Activated B cell treated with CpG ODN at 0.5 μM for 24 hours (primary cell): ENCODE measurements at places on chromosomes 2 and 18. TPM values are rescaled to one million over a fixed set of nuclear protein-coding genes. Genes with fewer than 3 reads are reported as not detected.

Gene SGPP2
- total RNA-seq: 12.4 and 12.7 TPM in 2 replicates

- no peak for DNase-seq
These were observed 102.1 kb upstream of the PGAP1 start for GRCh38 chr2:197028633-197029032.

Gene ALPG
- not detected in 2 replicates for total RNA-seq

DNA sequence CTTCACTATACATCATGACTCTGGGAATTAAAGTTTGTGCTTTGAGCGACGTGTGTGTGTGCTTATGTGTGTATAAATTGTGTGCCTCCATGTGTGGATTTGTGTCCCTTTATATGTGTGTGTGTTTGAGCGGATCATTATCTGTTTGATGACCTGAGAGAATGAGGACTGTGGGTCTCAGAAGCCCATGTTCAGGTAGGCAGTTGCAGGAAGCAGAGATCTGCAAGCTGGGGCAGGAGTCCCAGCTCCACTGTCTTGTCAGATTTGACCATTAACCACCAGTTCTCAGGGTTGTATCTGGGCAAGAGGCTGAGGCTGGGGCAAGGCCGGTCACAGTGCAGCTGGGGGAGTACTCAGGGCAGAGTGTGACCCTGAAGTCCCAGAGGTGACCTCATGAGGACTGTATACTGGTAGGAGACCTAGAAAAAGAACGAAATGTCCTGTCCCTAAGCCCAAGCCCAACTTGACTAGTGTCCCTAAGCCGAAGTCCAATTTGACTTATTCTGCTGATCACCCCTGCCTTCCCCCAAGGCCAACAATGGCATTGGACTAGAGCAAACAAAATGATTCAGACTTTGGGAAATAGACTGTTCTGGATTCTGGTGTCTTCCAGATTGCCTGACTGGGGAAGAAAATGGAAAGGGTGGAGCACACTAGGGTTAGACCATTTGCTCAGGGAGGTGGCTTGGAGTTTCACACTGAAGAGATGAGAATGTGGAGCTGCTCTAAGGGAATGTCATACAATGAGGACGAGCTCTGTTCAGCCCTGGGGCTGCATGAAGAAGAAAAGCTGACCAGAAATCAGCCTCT lies 28.1 kb downstream of the RHOB start:
- no peak for DNase-seq

DNA sequence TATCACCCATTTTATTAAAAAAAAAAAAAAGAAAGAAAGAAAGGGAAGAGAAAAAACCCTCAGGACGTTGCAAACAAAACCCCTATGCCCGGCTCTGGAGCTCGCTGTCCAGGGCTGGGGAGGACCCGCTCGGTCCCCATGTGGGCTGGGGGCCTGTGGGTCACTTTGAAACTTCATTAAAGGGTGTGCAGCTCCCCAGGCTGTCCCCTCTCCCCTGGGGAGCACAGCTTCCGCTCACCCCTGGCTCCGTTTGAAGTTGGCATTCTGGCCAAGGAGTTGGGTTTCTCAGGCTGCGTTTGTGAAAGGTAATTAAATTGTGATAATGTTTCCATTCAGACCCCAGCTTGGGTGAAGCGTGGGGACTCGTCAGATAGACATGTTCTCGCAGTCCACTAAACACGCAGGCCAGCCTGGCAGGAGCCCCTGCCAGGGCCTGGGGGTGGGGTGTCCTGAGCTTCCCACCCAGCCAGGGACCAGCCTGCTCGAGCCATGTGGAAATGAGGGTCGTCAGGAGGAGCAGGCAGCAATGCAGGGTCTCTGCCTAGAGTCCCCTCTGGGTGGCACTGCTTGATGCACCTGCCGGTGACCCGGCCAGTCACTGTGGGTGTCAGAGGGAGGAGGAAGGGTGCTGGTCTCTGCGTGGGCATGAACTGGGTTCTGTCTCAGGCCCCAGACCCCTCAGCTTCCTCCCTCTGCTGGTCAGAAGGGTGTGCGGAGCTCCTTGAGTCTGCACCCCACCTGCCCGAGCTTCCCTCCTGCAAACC lies 166.2 kb downstream of the INHBB start:
- DNase-seq: no peak

GRCh38 chr2:203871371-203871983 lies 3.9 kb downstream of the CTLA4 start:
- DNase-seq: no peak

DNA sequence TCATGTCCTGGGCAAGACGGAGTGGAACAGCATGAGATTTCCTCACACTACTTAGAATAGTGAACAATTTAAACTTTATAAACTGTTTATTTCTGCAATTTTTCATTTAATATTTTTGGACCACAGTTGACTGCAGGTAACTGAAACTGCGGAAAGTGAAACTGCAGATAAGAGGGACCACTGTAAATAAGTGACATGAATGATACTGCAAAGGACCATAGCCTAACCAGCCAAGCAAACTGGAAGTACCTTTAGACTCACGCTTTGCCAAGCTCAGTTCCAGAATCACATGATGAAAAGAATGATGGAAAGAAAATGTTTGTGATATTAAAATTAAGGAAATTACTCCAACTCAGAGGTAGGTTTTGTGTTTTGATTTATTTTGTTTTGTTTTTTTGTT lies 94.6 kb upstream of the ITGA4 start:
- no peak for DNase-seq

- no peak for DNase-seq
These were observed 198.7 kb downstream of the TGIF1 start for GRCh38 chr18:3648641-3649040.

Gene IL36RN
- not detected in 2 replicates for total RNA-seq

Gene SIX2
- not detected in 2 replicates for total RNA-seq

DNA sequence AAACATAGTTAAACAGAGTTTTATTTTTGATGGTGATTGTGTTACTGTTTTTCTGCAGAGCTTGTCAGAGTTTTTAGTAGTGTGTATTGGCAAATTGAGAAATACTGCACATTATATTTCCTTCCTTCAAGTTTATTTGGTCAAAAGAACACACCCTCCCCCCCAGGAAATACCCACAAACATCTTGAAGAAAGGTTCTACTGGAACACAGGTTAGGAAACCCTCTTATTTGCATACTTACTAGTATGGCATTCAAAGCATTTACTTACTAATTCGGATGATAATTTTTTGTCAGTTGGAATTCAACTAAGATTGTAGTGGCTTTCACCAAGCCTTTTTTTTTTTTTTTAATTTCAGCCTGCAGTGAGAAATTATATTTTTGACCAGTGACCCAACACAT lies 9.1 kb downstream of the CAB39 start:
- DNase-seq: no peak

DNA sequence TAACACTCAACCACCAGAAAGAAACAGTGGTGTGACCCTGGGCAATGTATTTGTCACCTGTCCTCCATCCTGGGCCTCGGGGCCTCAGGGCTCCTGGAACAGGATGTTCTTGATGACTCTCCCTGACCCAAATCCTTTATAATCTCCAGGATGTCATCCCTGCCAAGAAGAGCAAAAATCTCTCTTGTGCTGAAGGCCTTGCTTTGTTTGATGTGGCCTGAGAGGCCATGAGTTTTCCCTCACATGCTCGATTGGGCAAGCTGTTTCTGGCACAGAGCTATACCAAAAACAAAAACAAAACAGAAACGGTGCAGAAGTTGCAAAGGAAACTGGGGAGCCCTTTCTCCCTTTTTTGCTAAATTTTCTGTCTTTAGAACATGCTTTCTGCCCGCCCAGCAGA lies 35.7 kb upstream of the ST3GAL5 start:
- DNase-seq: no peak

GRCh38 chr2:9918275-9918674 lies 33.2 kb upstream of the GRHL1 start:
- DNase-seq: no peak

- no peak for DNase-seq
These were observed 27.6 kb upstream of the ADAM23 start for GRCh38 chr2:206415618-206416243.

Gene SLC9A2
- not detected in 2 replicates for total RNA-seq

DNA sequence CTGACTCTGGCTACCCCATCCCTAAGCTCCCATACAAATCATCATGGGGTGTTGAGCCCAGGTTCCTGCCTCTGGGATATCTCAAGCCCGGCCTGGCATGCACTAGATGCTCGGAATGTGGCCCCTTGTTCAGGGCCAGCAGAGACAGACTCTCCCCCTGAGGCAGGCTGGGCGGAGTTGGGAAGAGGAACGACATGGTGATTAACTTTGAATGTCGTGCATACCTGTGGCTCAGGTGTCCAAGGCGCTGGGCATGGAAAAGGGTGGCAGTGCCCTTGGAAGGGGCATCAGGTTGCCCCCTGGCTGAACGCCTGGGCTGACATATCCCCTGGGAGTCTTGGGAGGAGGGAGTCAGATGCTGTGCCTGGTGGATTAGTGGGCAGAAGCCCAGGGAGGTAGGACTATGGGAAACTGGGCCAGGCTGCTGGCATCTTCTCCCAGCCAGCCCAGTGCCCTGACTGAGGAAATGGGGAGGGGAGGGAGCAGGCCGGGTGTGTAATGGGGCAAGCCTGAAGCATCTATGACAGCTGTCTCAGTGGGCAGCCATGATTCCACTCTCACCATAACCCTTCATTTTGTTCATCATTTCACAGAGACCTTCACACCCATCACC lies 57.8 kb upstream of the OTOF start:
- no peak for DNase-seq

DNA sequence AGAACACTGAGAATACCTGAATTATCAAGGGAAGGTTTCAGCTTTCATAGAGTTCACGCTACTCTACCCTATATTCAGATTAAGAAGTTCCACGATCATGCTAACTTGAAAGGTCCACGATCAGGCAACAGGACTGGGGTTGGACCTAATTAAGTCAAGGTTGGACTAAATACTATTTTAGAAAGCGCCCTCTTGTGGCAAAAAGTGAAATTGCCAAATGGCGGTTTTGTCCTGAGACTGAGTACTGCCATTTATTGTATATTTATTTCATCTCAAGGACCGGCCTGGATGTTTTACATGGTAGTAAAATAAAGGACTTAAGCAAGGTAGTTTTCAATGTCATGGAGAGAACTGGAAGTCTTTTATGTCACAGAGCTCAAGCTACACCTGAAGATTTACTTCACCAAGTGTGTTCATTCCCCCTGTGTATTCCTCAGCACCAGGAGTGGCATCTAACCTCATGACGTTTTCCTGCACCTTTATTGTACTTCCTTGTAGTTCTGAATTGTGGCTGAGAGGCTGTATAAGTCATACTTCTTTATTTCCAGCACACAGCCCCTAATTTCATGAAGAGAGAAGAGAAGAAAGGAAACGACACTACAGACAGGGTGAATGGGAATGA lies 56.8 kb downstream of the SRD5A2 start:
- DNase-seq: no peak

Gene MRPL30
- total RNA-seq: 18.6 and 21.4 TPM in 2 replicates

DNA sequence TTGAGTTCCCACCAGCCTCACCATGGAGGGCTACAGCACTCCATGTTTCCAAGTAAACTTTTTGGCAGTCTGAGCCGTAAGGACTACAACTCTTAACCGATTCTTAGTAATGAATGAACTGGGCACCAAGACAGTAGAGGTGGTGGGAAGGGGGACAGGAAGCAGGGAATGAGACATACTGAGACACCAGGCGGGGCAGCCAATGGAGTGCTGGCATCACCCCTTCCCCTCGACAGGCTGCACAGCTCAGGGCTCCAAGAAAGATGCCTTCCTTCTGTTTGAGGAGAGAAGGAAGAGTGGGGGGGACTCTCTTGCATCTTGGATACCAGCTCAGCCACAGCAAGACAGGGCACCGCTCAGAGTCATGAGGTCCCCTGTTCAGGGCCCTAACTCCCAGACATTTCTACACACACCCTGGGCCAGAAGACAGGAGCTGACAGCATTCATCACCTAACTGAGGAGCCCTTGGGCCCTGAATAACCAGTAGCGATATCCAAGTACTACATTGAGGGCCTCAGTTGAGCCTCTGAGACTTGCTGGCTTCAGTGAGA lies 45.2 kb downstream of the USP34 start:
- no peak for DNase-seq

GRCh38 chr18:67218556-67218955 lies 298.0 kb downstream of the DSEL start:
- no peak for DNase-seq

- no peak for DNase-seq
These were observed 12.3 kb upstream of the SPP2 start for GRCh38 chr2:234038076-234038802.

Gene MAPK4
- not detected in 2 replicates for total RNA-seq

DNA sequence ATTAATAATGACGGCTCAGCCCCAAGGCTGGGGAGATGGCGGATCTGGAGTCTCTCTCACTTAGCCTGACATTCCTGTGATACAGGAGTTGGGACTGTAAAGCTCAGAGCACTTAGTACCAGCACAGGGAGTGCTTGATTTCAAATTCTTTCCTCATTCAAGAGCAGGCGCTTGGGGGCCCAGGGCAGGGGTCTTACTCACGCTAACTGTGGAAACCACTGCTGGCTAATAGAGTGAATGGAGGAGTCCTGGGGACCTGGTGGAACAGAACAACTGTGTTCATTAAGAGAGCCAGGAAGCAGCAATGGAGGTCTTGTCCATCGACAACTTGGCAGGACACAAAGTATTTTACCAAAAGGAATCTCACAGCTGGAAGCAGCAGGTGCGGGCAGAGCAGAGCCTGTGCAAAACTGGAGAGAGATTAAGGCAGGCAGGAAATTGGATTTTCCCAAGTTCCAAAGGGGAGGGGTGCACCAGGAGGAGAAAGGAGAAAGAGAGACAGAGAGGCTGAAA lies 358.9 kb downstream of the TNS1 start:
- DNase-seq: no peak

Gene CDCA7
- total RNA-seq: 4.9 and 6.3 TPM in 2 replicates

- DNase-seq: no peak
These were observed 10.5 kb upstream of the DSG2 start for GRCh38 chr18:31487246-31488015.

Gene UGP2
- total RNA-seq: 69.8 and 73.5 TPM in 2 replicates

GRCh38 chr18:55524353-55525073 lies 63.5 kb downstream of the TCF4 start:
- DNase-seq: no peak

GRCh38 chr2:70748002-70748784 lies 19.8 kb downstream of the ADD2 start:
- no peak for DNase-seq

Gene TUBB6
- 29.7 and 31.9 TPM in 2 replicates for total RNA-seq

Gene TYW5
- 10.5 and 12.5 TPM in 2 replicates for total RNA-seq

GRCh38 chr2:151388011-151388410 lies 21.7 kb upstream of the RIF1 start:
- DNase-seq: no peak

DNA sequence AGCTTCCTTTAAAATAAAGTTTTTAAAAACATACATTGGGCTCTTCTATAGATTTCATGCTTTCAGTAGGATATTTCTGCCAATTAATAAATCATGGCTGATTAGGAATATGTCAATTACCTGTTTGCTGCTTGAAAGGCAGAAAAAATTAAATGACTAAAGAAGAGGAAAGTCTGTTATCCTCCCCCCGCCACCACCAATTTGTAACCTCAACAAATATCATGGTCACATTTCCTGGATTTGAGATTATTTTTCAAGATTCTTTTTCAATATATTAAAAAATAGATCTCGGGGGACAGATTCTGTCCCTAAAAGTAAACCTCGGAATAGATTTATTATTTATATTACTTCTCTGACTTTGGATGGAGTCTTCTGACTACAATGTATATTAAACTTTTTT lies 125.9 kb downstream of the ARHGAP15 start:
- DNase-seq: no peak

- DNase-seq: no peak
These were observed 82.2 kb downstream of the SOCS6 start for GRCh38 chr18:70370762-70371733.
